ENCODE measurements at places on chromosomes 1 and 21.

- DNase-seq, result no peak
These were observed 1.8 kb downstream of the TMEM81 start for GRCh38 chr1:205082431-205082830.

- no peak for DNase-seq
These were observed 41.8 kb downstream of the CRYAA start for GRCh38 chr21:43210454-43211071.

DNA sequence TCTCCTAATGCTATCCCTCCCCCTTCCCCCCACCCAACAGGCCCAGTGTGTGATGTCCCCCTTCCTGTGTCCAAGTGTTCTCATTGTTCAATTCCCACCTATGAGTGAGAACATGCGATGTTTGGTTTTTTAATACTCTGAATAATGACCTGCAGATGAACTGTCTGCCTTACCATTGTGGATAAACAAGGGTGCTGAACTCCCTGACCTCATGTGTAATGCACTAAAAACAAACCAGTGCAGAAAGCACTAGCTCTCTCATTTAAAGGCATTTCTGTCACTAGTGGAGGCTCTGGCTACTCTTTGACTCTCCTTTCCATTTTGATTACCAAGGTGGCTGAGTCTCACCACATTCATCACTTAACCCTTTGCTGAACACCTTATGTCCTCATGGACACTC lies 23.1 kb upstream of the TRAF3IP3 start:
- DNase-seq, result no peak

- no peak for DNase-seq
These were observed 48.9 kb downstream of the GORAB start for GRCh38 chr1:170580636-170581440.

DNA sequence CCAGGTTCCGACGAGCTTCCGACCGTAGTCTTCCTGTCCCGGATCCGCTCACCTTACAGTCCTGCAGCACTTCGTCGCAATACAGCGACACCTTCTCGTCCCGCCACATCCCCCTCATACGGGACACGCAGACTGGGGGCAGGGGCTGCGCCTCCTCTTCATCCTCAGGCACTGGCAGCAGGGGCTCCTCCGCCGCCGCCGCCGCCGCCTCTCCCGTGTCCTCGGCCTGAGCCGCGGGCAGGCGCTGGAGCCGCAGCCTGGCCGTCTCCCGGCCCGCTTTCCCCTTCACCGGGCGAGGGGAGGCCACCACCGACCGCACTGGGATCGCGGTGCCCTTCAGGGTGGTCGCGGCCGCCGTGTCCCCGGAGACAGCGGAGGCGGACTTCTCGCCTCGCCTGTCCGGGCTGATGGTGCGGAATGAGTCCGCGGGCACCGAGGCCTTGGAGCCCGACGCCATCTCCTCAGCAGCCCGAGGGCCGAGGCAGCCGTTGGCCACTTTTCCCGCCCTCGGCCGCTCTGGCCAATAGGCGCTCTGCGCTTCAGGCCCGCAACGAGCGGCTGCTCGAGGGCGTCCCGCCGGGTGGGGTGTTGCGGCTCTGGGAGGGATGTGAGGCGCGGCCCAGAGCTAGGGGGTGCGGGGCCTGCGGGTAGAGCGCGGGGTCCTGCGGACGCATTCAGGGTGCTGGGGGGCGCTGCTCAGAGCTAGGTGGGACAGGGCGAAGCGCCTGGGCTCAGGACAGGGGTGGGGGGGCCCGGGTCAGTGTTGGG lies at the start of gene SHCBP1L:
TSS of gene SHCBP1L (minus strand) at position 490 of the 768 bp plus-strand sequence. CDS start at position 457, 33 bp downstream.
- no peak for DNase-seq

DNA sequence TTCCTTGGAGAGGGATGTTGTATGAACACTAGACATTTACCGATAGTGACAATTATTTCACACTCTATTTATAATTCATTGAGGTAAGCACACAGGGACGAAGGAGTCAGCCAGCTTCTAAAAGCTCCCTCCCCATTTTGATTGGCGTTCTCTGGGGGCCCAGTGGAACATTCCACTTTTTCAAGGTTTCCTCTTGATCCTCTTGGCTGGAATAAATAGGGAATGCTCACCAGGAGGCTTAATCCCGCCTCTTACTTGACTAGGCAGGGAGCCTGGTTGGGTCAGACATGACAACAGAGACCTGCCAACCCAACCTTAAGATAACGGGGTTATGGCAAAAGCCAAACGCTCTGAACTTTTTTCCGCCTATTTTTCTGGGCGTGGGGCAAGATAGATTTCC lies 974 bp downstream of the ACTN2 start:
- no peak for DNase-seq

GRCh38 chr1:169795687-169796086 lies 980 bp upstream of the METTL18 start:
- DNase-seq, result no peak

GRCh38 chr1:17673329-17674072 lies 81.6 kb upstream of the ACTL8 start:
- no peak for DNase-seq

DNA sequence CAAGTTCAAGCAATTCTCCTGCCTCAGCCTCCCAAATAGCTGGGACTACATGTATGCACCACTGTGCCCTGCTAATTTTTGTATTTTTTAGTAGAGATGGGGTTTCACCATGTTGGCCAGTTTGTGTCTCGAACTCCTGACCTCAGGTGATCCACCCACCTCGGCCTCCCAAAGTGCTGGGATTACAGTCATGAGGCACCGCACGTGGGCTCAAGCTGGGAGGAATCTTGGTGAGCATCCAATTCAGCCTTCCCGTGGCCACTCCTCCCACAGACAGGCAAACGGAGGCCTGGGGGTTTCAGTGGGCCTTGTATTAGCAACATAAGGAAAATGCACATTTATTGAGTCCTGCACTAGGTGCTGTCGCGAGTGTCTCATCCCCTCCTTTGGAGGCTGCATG lies 24.5 kb upstream of the VWA5B1 start:
- no peak for DNase-seq

DNA sequence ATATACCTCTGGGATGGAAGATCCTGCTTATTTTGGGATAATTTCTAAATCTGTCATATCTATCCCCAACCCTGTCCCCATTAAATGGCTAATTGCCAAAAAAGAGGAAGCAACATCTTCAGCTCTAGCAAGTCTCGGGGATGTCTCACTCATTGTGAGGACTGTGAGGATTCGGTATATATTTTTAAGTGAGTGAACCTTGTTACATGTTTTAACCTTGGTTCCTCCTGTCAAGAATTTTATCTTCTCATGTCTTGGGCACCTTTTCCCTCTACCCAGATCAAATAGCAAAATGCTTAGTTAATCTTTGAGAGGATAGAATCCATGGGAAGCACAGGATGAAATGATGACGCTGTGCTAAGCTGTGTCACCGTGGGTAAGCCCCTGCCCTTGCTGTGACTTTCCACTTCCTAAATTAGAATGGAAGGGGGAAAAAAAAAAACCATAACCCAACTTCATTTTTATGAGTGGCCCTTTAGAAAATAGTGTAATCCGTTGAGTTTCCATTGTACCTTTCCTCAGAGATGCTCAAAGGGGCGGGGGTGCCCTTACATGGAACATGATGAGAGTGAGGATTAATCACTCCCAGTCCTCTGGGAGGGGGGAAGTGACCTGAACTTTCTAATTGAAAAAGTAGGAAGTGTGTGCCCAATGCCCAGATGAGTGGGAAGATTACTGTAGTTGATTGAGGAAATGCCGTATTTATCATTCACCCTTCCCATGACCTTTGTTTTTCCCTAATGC lies 7.6 kb downstream of the ATP1A1 start:
- DNase-seq, result no peak

- no peak for DNase-seq
These were observed 69.5 kb upstream of the HUNK start for GRCh38 chr21:31803039-31804007.

DNA sequence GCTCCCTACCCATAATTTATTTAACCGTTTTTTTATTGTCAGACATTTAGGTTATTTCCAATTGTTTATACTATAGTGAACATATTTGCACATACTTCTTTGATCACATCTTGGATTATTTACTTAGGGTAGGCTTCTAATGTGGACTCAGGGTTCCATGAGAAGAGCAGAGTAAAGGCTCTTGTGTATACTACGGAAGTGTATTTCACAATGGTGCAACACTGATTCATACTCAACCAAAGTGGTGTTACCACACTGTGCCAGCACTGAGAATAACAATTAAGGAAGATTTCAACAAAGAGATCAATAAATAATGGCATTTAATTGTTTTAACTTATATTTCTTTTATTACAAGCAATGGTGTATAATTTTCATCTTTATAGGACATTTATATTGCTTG lies 251.2 kb downstream of the ZNF326 start:
- DNase-seq, result no peak

DNA sequence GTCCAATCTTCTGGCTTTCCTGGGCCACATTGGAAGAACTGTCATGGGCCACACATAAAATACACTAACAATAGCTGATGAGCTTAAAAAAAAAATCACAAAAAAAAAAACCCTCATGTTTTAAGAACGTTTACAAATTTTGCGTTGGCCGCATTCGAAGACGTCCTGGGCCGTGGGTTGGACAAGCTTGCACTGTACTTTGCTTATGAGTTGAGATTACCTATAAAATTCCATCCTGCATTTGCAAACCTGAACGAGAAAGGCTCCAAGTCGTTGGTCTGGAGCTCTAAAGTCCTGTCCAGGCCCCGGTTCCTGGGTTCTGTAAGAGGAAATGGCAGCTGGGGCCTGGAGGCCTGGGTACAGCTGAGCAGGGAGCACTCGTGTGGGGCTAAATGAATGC lies 51.4 kb downstream of the KIAA1614 start:
- DNase-seq, result no peak

DNA sequence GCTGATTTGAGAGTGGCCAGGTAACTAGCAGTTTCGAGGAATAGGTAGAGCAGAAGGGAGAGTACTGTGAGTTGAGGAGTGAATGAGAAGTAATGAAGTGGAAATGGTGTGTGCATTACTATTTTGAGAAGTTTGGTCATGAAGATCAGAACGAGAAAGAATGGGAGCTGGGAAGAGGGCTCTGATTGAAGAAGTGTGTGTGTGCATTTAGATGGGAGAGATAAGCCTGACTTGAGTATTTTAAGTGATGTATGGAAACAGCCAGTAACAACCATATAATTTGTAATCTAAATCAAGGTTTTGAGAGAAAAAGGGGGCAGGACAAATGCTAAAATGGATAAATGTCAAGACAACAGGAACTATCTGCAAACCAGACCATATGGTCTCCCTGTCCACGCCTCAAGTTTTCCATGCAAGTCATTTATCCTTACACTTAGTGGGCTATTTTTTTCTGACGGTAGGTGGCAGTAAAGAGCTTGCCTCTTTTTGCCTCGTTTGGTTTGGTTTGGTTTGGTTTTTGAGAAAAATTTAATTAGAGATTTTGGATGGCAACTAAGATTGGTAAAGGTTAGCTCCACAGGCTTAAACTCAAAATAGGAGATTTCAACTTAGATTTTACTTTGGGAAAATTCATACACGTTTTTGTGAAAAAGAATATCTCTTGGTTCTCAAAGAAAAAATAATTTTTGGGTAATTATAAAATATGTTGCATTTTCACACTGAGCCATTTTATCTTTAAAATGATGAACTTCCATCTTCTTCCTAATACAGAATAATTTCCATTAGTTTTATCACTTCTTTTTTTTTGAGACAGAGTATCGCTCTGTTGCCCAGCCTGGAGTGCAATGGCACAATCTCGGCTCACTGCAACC lies 9.5 kb upstream of the B3GALNT2 start:
- DNase-seq, result peak; percentile 60

GRCh38 chr21:32732544-32732943 lies 4.7 kb upstream of the SYNJ1 start:
- DNase-seq, result no peak

DNA sequence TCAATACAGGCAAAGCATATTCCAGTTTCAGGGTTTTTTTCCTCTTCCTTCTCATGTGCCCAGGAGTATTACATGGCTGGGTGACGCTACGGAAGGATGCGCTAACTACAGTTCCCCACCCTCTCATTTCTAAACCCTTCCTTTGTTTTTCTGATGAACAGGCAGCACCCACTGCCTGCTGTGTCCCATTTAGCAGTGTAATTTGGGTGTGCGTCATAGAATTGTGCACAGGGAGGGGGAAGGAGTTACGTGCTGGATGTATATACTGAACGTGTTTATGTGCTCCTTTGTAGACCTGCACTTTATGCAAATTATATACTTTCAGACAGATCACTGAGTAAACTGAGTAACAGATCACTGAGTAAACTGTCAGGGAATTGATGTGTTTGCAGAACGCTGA lies 44.5 kb downstream of the ELAPOR1 start:
- DNase-seq, result no peak

DNA sequence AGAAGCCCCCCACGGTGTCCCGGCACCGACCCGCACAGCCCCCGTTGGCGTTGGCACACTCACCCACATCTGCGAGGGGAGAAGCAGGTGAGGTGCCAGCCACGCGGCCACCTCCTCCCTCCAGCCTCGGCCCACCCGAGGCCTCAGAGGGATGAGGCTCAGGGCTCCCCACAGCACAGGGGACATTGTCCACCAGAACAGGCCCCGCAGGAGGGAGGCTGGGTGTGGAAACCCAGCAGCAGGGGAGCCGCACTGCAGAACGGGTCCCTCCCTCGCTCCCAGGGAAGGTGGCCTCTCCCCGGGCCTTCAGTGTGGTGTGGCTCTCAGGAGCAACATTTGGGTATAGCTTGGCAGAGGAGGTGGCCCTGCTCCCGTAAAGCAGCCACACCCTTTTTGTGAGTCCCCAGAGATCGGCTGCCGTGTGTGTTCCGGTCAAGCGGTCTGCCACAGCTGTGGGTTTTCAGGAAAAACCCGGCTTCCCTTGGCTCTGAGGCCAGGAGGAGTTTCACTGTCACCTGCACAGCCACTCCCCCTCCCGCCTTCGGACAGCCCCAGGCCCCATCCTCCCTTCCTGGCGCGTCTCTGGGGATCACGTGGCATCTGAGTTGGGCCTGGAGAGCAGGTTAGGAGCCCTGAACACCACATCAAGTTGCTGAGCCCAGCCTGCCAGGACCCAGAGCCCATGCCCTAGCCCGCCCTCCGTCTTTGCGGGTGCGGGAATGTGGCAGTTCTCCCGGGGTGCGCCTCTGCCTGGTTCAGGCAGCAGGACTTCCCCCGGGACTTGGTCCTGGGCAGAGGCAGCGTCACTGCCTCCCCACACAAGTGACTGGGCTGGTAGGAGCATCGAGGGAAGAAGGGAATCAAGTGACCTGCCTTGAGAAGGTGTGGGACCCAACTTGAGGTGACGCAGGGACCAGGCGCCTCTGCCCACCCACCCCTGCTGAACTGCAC lies 64.0 kb downstream of the MEGF6 start:
- DNase-seq, result no peak

DNA sequence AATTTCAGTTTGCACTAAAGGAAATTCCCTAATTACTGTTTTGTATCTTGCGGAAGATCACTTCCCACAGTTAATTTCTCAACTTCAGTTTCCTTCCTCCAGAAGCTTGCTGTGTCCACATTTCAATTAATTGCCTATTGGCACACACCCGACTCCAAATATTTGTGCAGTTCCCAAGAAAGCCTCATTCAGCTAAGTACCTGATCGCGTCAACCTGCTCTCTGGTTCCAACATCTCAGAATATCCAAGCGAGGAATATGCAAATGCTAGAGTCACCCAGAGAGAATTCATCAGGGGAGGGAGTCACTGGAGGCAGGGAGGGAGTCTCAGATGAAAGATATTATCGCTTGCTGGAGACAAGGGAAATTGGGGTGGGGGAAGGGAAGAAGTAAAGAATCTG lies 351.3 kb downstream of the RRAGC start:
- no peak for DNase-seq

Measured in NCI-H1048 (cell line).